ENCODE measurements at places on chromosomes 2 and 18.

- no peak for DNase-seq
Measured at GRCh38 chr2:104023765-104024164, 830.1 kb upstream of the POU3F3 start.

GRCh38 chr2:215843579-215843978 lies 169.8 kb downstream of the MREG start:
- DNase-seq = no peak

- no peak for DNase-seq
Measured at GRCh38 chr2:105777031-105777482, 32.3 kb downstream of the NCK2 start.

GRCh38 chr2:178426388-178426787 lies 24.6 kb downstream of the PRKRA start:
- DNase-seq = no peak

DNA sequence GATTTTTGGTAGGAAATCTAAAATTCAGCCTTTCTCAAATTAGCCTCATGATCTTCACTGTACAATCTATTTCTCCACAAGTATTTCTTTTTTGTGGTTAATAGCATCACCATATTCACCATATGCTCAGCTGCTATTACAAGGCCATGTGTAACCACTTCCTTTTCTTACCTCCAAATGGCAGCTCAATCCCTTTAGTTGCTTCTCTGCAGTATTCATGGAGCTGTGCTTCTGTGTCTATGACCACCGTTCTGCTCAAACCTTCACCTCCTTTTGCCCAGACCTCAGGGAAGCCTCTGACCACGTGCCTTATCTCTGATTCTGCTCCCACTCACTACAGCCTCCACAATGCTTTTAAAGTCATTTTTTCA lies 126.7 kb upstream of the TMEM200C start:
- no peak for DNase-seq

DNA sequence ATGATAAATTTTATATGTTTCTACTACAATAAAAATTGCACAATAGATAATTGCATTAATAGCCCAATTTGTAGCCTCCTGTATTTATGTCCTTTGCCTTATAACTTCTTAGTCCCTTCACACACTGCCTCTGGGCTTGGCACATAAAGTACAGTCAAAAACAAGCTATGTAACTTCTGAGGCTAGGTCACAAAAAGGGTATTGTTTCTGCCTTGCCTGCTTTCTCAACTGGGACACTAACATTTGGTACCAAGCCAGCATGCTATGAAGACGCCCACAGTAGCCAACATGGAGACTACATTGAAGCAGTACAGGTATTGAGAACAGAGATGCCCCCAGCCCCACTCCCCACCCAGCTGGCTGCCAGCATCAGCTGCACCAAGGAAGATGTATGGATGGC lies 5.4 kb upstream of the SLC3A1 start:
- DNase-seq = no peak

DNA sequence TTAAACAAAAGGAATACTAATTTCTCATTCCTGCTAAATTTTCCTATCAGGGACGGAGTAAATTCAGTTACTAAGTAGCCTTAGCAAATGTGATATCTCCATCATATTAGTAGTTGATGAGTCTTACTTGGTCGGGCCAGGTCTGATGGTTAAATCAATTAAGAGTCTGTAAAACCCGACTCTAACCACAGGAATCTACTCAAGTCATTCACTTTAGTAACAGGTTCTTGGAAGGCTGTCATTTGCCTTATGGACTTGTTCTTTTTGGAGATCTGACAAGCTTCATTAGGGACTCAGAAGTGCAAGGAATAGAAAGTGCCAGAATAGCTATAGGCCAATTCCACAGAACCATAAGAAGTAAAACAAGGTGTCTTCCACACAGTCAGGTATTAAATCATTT lies 119.0 kb downstream of the GCA start:
- DNase-seq = no peak

DNA sequence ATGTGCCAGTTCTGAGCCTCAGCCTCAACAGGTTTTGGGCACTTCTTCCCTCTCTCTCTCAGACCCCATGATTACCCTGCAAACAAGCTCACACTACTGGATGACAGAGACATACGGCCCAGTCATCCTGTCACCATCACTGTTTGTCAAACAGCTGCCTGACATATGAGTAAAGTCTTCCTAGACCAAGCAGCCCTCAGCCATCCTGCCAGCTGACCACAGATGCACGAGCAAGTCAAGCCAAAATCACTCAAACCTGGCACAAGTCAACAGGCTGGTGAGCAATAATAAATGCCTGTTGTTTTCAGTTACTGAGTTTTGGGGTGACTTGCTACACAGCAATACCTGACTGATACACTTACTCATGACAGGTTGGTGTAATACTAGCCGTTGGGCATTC lies 75.5 kb upstream of the KLF7 start:
- DNase-seq = no peak
